Heart right ventricle (tissue), 16 donors: ENCODE measurements at places on chromosomes 16 and 17.

DNA sequence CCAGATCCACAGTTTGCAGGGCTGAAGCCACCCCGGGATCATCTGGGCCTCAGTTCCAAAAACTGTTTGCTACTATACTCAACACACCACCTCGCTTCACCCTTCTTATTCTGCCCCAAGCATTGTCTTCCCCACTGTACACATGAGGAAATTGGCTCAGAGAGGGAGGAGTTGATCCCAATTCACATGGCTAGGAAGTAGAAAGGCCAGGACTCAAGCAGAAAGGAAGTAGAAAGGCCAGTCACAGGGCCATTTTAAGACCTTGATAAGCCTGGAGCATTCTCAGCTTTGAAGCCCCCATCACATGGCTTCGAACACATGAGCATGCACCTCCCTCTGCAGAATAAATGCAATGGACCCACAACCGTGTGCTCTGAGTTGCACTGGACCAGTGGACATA, 7.7 kb upstream of the PRSS22 start:
- no peak for DNase-seq

DNA sequence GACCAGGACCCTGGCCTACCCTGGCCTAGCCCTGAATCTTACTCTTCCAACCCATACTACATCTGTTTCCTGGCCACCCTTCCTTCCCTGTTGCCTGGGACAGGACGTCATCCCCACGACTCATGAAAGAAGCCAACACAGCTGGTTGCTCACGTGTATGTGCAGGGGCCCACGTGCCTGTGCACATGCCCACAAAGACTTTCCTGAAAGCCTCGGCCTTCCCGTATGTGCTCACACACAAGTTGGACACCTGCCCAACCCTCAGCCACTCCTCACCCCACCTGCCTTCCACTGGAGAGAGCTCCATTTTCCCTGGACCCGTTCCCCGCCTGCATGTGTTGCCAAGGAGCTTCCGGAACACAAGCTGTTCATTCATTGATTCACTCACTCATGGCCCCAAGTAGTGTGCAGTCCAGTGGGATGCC, 7.0 kb downstream of the PLXDC1 start:
- DNase-seq = peak; percentile 92

GRCh38 chr16:85055493-85056210, 28.1 kb downstream of the KIAA0513 start:
- DNase-seq = no peak

GRCh38 chr17:12318571-12319266, 298.0 kb downstream of the MAP2K4 start:
- no peak for DNase-seq

GRCh38 chr16:11236461-11237254, 19.3 kb downstream of the SOCS1 start:
- DNase-seq = no peak

DNA sequence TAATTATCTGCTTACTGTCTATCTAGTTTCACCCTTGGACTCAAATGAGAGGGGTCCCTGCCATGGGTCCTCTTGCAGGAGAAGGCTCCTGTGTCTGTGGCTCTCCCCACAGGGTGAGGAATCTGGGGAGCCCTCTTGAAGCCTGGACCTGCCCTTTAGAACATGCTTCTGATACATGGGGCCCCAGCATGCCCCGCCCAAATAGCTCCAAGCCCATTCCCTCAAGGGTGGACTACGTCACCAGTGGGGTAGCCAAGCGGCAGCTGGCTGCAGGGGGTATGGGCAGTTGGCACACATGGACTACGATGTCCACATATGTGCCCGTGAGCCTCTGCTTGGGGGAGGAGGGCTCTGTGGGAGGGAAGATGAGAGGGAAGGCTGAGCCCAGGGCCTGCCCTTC, 39.3 kb downstream of the ARHGAP27 start:
- DNase-seq = no peak

- no peak for DNase-seq
These were observed 66.5 kb downstream of the MGAT5B start for GRCh38 chr17:76934561-76935320.

- no peak for DNase-seq
These were observed 11.9 kb downstream of the TMEM94 start for GRCh38 chr17:75468291-75468754.

DNA sequence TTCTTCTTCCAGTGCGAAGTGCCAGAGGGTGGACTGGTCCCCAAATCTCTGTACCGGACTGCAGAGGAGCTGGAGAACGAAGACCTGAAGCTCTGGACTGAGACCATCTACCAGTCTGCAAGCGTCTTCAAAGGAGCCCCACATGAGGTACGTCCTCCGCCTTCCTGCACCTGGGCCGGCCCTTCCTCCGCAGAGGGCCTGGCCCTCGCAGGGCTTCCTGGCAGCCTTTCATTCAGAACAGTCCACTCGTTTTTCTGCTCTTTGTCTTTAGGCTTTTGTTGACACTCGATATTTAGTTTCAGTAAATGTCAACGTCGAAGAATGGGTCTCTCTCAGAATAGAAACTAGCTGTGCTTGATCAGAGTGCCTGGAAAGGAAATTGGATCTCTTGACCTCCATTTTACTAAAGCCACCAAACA, 68.6 kb downstream of the SEC14L1 start:
- DNase-seq = no peak
